ENCODE measurements at places on chromosomes 13 and 19. TPM values are rescaled to one million over a fixed set of nuclear protein-coding genes. Genes with fewer than 3 reads are reported as not detected.

The KLF16 gene
- total RNA-seq: 1.7 TPM

The DOHH gene
- 7.7 TPM for total RNA-seq

The SIGLEC9 gene
- total RNA-seq: 0.09 TPM

The TMPRSS9 gene
- total RNA-seq: not detected

The INAFM1 gene
- total RNA-seq: 2.6 TPM

The PCP2 gene
- total RNA-seq: not detected

The AMH gene
- total RNA-seq: 0.46 TPM

The OVOL3 gene
- not detected for total RNA-seq

The C3 gene
- 8.1 TPM for total RNA-seq

The CEACAM21 gene
- not detected for total RNA-seq

The LRRC63 gene
- total RNA-seq: not detected

The CD37 gene
- total RNA-seq: not detected

The TLE6 gene
- total RNA-seq: 2.4 TPM

The EDNRB gene
- total RNA-seq: 144 TPM

The KLK3 gene
- not detected for total RNA-seq

The RYR1 gene
- under 0.01 TPM for total RNA-seq

The GRIK5 gene
- total RNA-seq: not detected

The ZNF610 gene
- total RNA-seq: 3.6 TPM

The LAIR2 gene
- not detected for total RNA-seq

The DPY19L3 gene
- 26.5 TPM for total RNA-seq

The FAM216B gene
- total RNA-seq: 0.09 TPM

The MISP gene
- 0.18 TPM for total RNA-seq

The ZNF177 gene
- total RNA-seq: 1.4 TPM

The CBARP gene
- 1.00 TPM for total RNA-seq

The ZNF665 gene
- total RNA-seq: 5.7 TPM
